ENCODE measurements at places on chromosomes 13 and 19.

GRCh38 chr13:28327373-28328270, 167.3 kb downstream of the FLT1 start:
- no peak for DNase-seq

DNA sequence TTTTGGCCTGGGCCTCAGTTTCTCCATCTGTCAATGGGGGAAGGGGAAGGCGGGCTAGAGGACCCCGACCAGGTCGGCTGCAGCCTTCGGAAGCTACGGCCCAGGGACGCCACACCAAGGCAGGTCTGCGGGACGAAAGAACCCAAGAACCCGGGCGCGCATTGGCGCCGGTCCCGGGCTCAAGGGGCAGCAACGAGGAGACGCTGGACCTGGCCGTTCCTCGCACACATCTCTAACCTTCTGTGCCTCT, 739 bp upstream of the ILF3 start:
- no peak for DNase-seq

DNA sequence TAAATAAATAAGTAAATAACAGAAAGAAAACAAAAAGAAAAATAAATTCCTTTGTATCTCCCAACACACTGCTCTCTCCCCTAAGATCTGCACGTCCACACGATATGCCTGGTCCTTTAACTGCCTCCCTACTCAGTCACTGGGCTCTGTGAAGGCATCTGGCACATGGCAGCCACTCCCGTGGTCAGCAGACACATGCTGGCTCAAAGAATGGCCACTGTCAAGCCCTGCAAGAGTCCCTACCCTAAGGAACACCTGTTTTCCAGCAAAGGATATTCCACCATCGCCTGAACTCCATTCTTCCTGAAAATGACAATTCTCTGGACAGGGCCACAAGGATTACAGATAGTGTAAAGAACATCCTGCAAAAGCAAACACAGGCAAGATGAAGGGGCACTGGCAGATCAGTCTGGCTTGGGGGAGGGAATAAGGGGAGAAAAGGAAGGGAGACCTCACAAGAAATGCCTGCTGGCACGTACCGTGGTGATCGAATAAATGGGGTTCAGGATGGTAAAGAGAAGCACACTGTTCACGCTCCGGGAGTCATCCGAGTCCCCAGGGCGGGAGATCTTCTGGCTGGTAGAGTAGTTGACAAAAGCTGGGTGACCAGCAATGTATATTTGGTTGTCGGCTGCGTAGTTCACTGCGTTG, 4.3 kb downstream of the HNRNPL start:
- DNase-seq, result no peak

GRCh38 chr13:23631311-23632047, 61.3 kb downstream of the TNFRSF19 start:
- no peak for DNase-seq

- DNase-seq, result no peak
Observed at GRCh38 chr19:22608441-22608840, 25.7 kb upstream of the ZNF492 start.

GRCh38 chr19:58034477-58034793, 610 bp downstream of the ZSCAN1 start:
- no peak for DNase-seq

GRCh38 chr13:29758531-29759114, 91.8 kb downstream of the UBL3 start:
- DNase-seq, result no peak

DNA sequence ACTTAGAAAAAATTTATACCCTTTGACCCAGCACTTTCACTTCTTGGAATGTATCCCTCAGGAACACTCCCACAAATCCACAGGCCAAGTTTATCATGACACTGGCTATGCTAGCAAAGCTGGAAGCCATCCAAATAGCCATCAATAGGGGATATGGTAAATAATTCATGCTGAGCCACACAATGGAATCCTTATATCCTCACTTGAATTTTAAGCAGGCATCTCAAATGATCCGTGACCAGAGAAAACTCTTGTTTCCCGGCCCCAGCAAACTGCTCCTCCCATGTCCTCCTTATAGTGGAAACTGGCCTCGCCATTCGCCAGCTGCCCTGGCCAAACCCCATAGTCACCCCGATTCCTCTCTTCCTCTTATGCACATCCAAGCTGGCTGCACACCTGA, 37.6 kb downstream of the GRIK5 start:
- DNase-seq, result peak; percentile 96

DNA sequence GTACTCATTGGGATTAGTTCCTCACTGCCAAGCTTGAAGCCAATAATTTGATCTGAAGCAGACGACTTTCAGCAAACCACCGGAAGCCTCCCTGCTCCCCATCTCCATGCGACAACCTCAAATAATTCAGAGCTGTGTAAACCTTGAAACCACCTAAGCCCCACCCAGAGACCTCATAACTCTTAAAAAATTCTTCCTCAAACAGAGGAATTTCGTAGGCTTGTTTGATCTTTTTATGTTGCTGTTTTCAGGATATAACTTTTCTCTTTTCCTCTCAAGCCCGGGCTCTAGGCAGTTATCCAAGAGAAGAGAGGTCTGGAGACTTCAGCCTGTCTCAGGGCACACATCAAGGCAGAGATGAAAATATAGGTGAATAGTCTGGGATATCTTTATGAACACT, 311.6 kb downstream of the KCNRG start:
- no peak for DNase-seq

DNA sequence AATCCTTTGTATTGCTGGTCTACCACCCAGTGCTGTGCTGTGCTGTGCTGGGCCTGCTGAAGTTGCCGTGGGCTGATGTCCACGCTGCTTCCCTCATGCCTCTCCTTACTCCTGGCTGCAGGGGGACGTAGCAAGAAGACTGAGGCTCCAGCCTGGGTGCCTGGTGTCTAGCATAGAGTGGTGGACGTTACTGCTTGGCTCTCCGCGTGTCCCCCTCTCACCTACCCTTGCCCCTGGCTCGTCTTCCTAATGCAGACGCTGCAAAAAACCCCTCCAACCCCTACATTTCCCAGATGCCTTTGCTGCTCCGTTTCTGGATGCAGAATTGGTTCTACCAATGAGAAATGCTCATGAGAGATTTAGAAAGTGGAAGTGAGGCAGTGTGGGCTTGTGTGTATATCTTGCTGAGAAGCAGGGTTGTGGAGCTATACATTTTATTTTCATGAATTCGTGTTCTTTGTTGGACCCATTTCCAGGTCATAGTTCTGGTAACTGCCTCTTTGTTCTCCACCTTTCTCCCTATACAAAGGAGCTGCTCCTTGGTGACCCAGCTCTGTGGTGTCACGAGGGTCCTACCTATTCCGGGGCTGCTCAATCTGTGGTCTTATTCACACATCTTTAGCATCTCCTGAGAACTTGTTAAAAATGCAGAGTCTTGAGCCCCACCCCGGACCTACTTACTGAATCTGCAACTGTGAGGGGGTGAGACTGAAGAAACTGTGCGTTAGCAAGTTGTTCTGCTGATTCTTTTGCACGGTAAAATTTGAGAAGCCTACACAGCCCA, 7.9 kb upstream of the DENND1C start:
- DNase-seq, result no peak

GRCh38 chr13:21434588-21434987, 24.5 kb downstream of the ZDHHC20 start:
- DNase-seq, result no peak

DNA sequence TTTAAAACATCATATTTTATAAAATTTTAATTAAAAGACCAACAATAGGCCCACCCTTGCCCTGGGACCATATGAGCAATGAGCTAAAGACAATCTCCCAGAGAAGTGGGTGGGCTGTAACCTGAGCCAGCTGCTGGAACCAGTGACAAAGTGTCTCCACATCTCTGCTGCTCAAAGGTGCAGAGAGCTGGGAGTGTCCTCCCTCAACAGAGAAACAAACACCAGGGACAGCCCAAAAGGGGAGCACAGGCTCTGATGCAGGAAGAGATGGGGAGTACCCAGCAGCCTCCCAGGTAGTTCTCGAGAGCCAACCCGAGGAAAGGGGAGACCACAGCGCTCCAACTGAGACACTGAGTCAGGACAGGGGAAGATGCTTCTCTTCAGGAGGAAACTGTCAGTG, 39.1 kb downstream of the DOCK9 start:
- no peak for DNase-seq

DNA sequence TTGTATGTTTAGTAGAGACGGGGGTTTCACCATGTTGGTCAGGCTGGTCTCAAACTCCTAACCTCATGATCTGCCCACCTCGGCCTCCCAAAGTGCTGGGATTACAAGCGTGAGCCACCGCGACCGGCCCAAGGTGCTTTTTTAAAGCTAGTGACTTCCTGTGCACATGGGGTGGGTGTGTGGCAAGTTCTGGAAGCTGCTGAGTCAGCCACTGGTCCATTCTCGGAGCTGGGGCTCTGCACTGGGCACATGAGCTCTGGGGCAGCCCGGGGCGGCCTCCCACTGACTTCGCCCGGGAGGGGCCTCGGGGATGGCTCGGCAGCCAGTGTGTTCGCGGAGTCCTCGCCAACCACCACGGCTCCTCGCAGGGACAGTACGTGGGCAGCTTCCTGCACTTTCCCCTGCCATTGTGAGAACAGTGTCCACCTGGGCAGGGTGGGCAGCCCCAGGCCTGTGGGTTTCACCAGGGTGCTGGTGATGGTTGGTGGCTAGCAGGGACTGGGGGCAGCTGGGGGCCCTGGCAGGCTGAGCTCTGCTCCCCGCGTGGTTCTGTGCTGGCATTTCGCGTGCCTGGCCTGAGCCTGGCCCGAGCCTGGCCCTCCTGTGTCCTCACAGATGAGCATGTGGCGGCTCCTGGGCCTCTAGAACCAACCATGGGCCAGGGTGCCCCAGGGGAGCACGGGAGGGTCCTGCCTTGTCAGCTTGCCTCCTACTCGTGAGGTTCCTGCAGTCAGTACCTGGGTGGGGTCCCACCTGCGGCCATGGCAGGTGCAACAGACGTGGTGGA, 12.2 kb downstream of the CBARP start:
- no peak for DNase-seq

GRCh38 chr19:32877323-32877912, 7.9 kb upstream of the SLC7A9 start:
- no peak for DNase-seq

DNA sequence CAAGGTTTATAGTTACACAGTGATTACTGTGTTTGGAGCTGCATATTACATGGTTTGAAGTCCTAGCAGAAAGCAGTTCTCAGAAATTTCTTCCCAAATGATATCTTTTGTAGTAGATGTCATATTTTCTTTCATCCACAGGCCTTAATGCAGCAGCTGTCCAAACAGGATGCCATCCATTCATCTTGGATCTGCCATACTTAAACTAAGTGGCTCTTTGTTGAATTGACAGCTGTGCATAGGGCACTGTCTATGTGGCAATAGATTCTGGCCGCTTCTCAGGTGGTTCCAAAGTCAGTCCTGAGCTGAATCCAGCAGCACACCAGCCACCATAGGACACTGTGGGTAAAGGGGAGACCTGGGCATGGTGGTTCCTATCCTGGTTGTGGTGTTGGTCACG, 41.6 kb upstream of the SPRY2 start:
- DNase-seq, result peak; percentile 75

- no peak for DNase-seq
Observed at GRCh38 chr13:95444006-95444730, 108.4 kb upstream of the CLDN10 start.

DNA sequence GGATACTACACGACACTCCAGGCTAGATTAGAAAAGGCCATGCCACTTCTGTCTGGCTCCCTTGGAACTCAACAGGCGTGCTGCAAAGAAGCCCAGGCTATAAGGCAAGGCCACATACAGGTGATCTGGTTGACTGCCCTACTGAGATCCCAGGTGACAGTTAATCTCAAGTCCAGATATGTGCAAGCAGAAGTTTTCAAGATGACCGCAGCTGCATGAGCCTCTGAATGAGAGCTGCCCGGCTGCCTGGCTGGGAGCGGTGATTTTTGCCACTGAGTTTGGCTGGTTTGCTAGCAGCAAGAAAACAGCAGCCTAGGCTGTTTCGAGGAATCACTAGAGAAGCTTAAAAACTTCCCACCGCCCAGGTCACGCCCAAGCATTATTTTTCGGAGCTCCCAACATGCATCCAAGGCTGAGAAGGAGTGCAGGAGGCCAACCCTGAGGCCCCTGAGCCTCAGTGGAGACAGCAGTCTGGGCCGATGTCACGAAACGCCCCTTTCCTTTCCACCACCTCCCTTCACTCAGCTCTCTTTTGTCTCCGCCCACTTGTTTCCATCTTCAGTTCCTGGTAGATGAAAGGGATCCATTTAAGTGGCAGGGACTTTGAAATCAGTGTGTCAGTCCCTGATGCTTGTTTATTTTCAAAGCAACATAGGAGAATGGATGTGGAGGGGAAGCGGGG, 14.0 kb upstream of the URI1 start:
- no peak for DNase-seq

DNA sequence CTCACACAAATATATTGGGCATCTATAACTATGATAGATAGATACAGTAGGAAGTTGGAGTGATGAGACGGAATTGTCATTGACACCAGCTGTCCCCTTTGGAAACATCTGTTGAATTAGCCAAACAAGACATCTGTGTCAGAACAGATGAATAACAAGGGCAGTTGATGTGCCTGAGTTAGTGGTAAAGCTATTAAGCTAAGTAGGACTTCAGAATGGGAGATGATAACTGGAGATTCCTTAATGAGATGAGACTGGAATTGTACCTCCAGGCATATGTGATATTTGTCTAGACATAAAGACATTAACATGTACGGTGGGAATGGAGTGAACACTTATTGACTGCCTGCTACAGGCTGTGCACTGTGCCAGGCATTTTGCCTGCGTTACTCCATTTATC, 78.7 kb downstream of the MBNL2 start:
- DNase-seq, result no peak

GRCh38 chr19:53007606-53008005, 6.1 kb upstream of the ERVV-1 start:
- DNase-seq, result no peak

DNA sequence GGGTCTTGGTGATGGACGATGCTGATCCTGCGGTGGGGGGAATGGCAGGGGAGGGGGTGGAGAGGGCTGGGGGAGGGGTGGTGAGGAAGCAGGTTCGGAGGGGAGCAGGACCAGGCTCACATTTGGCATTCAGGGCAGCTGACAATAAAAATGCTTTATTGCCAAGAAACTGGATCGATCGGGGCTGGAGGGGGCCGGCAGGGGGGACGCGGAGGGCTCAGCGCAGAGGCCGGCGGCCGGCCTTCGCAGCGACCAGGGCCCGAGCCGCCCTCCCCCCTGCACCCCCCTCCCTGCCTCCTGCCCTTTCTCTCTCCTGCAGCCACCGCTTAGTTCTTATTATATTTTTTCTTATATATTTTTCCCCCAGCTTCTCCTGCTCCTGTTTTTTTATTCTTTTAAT, 18.1 kb upstream of the POU2F2 start:
- DNase-seq, result peak; percentile 58

- DNase-seq, result no peak
Observed at GRCh38 chr13:91318886-91319285, 28.6 kb upstream of the MIR17HG start.

DNA sequence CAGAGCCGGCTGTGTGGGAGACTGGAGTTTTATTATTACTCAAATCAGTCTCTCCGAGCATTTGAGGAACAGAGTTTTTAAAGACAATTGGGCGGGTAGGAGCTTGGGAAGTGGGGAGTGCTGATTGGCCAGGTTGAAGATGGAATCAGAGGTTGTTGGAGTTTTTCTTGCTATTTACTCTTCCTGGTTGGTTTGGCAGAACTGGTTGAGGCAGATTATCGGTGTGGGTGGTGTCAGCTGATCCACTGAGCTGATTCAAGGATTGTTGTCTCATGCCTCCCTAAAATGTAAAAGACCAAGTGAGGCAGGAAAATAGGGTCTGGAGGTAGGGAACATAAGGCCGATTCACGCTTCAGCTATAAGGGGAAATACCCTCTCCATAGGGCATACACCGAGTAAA, 1.3 kb upstream of the TDRD12 start:
- DNase-seq, result no peak

- DNase-seq, result no peak
Observed at GRCh38 chr13:35814605-35815011, 316.6 kb downstream of the DCLK1 start.

- no peak for DNase-seq
Observed at GRCh38 chr13:99548448-99548847, 47.2 kb downstream of the TM9SF2 start.
